ENCODE measurements at places on chromosomes 13 and 19. TPM values are rescaled to one million over a fixed set of nuclear protein-coding genes. Genes with fewer than 3 reads are reported as not detected.

ZNF563 gene
- 5.6 TPM for total RNA-seq

CEACAM7 gene
- total RNA-seq = not detected

PRKCG gene
- total RNA-seq = not detected

CASP14 gene
- not detected for total RNA-seq

ZNF556 gene
- not detected for total RNA-seq

PAN3 gene
- 18.5 TPM for total RNA-seq
